ENCODE measurements at places on chromosomes 1 and 21.

DNA sequence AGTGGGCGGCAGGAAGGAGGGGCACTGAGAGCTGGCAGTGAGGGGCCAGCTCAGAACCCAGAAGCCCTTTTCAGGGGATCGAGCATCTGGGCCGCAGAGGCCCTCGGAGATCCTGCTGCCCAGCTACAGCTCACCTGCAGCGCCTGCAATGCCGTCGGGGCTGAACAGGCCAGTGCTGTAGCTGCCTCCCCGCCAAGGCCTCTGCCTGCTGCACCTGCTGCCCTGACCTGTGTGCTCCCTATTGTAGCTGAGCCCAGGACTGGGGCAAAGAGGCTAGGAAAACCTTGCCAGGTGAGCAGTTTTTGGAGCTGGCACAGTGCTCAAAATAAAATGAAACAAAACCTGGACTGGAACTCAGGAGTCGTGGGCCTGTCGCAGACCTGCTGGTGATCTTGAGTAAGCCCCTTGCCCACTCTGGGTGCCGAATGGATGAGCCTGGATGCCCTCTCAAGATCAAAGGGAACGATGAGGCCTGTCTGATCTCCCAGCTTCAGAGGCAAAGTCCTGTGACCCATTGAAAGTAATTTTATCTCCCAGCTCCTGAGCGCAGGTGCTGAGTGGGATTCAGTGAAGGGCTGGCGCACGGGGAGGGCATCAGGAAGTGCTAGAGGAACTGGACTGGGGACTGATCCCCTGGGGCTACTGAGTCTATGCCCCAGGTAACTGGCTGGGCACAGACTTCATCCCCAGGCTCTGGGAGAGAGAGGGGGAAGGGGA, 154.6 kb downstream of the FOXD2 start:
- DNase-seq = no peak

DNA sequence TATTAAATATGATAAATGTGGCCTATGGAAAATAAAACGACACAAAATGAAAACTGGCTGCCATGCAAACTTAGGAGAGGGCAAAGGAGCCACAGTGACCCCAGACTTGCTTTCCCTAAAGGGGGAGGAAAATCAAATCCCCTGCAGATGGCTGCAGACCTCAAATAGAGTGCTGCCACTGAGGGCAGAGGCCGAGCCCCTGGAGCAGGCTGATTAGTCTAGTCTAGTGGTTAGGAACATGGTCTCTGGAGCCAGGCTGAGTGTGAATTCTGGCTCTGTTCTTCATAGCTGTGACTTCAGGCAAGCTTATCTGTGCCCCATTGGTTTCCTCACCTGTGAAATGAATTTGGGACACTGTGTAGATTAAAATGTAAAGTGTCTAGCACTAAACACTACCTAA, 60.8 kb downstream of the ITPKB start:
- no peak for DNase-seq

DNA sequence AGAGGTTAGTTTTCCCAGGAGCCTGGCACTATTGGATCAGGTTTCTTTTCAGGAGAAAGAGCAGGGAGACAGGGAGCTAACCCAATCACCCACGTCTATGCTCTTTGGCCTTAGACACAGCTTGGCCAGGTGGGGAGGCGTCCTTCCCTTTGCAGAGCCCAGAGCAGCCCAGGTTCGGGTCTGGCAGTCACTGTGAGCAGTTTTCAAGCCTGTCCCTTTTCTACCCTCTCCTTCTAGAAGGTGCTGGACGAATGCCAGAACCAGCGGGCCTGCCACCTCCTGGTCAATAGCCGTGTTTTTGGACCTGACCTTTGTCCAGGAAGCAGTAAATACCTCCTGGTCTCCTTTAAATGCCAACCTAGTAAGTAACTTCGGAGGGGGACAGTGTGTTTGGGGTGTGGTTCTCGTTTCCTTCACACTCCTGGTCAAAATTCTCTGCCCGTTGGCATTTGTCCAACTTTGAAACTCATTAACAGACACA, 44.9 kb downstream of the EVA1C start:
- DNase-seq = no peak

GRCh38 chr1:28421744-28422143, 52.2 kb downstream of the PHACTR4 start:
- DNase-seq = no peak

GRCh38 chr1:4269330-4269729, 369.3 kb upstream of the C1orf174 start:
- DNase-seq = no peak

- DNase-seq = no peak
These were observed 143.3 kb downstream of the CTH start for GRCh38 chr1:70554341-70554740.

GRCh38 chr21:45001134-45002095, 61.6 kb downstream of the SLX9 start:
- no peak for DNase-seq

GRCh38 chr21:36509973-36510664, 30.2 kb upstream of the CLDN14 start:
- no peak for DNase-seq

DNA sequence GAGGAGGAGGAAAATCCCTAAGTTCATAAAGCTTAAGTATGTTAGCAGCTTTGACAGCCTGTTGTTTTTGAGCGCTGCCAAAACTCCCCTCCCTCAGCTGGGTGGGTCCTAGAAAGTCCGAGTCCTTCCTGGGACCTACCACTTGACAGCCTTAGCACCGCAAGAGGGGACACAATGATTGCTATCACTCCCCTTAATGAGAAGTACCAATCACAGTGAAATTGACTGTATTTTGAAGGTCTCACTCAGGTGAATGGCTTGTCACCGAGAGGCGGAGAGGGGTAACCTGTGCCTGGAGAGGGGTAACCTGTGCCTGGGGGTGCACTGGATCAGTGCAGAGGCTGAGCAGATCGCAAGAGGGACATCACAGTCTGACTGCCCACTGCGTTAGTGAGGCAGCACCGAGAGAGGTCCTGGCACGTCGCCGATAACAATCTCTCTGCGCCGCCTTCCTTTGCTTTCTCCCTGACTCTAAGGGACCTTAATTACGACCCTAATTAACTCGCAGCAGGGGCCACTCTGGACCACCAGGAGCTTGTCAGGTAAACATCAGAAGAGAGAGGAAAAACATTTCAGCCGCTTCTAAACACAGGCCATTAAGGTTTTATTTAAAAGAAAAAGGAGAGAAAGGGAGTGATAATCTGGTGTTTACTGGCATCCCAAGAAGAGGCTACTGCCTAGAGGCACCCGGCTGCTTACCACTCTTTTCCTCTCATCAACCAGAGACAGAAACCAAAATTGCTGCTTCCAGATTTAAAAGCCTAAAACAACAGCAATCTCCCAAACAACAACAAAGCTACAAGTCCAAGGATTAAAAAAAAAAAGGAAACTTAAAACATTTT, 25.7 kb upstream of the KCNK1 start:
- no peak for DNase-seq

DNA sequence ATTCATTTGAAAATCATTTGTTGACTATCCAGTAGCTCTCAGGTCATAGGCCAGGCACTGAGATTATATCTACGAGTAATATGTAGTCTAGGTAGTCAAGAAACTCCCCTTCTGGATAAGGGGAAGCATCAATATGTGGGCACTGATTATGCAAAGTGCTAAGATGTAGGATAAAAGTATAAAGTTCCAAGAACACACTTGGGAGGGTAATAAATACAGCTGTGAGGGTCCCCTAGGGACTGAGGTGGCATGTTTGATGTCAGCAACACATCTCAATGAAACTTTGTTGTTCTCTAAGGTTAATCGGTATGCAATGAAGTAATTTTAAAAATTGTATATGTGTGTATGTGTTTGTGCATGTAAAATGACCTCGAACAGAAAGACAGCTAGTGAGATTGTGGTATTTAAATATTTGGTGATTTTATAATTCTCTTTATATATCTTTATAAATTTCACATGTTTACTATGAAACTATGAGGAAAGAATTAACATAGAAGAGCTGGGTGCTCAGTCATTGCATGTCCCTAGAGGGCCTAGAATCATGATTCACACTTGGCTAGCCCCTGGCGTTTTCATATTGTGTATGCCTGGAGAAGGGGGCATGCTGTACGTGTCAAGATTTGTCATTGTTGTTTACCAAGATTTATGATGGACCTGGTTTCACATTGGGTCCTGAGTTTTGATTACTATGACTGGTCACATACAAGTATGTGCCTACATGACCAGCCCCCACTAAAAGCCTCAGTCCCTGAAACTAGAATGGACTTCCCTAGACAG, 140.1 kb upstream of the DUSP10 start:
- no peak for DNase-seq

GRCh38 chr1:163544441-163544840, 222.7 kb downstream of the NUF2 start:
- DNase-seq = no peak

- peak; percentile 13 for DNase-seq
These were observed 1561.5 kb downstream of the MRPL39 start for GRCh38 chr21:24045775-24046215.
